ENCODE measurements at places on chromosomes 11 and 22.

DNA sequence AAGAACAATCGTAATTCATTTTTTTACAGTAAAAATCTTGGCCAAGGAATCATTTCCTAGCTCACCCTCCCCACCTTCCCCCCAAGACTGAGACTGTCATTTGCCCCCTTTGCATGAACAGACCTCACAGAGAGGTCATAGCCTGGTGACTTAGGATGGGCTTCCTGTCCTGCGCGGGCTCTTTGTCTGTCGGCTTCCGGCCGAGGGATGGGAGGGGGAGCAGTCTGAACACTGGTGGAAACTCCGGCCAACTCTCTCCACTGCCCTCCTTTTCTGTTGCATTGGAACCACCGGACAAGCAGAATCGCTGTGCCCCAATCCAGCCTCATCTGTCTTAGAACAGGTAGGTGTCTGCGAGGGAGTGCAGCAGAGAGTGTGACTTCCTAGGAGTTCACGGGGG lies 41.7 kb downstream of the TEAD1 start:
- no peak for DNase-seq

- DNase-seq: no peak
Measured at GRCh38 chr11:67347964-67348749, 5.2 kb downstream of the POLD4 start.

DNA sequence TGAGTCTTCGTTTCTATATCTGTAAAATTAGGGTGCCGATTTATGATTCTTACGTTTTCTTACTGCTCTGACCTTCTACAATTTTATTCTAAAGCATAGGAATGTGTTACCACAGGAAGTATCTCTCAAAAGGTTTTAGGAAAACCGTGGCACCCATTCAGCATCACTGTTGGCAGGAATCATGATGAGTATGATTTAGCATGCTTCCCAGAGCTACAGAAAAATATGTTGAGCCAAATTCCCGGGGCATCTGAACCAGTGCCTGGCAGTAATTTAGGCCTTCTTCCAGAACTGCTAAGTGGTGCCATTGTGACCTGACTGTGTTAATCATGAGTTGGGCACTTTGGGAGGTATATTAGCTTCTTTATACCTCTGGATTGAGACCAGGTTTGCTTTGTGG lies 605.0 kb upstream of the RAG2 start:
- no peak for DNase-seq

- no peak for DNase-seq
Measured at GRCh38 chr22:36726007-36726380, 22.4 kb upstream of the CACNG2 start.

GRCh38 chr11:27699242-27699925 lies 871 bp downstream of the BDNF start:
- no peak for DNase-seq

- no peak for DNase-seq
Measured at GRCh38 chr11:120715239-120715638, 203.7 kb downstream of the GRIK4 start.

GRCh38 chr11:84884836-84885235 lies 742.3 kb downstream of the DLG2 start:
- no peak for DNase-seq

GRCh38 chr11:127044535-127044934 lies 44.0 kb upstream of the KIRREL3 start:
- no peak for DNase-seq

GRCh38 chr11:126988655-126989054 lies 11.9 kb downstream of the KIRREL3 start:
- DNase-seq: no peak

DNA sequence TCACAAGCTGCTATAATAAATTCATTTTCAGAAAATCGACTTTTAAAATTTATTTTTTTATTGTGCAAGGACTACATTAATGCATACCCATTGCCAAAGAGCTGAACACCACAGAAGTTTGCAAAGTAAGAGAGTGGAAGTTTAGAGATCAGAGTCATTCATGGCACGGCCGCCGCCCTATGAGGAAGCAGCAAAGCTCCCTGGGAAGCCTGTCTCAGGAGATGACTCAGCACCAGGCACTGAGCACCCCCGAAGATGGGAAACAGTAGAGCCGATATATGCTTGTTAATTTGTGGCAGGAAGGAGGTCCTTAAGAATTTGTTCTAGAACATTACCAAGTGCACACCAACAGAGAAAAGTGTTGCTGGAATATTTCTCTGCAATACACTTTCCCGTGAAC lies 693.7 kb downstream of the OPCML start:
- no peak for DNase-seq

- DNase-seq: no peak
Measured at GRCh38 chr11:86062719-86063118, 6.2 kb downstream of the PICALM start.

DNA sequence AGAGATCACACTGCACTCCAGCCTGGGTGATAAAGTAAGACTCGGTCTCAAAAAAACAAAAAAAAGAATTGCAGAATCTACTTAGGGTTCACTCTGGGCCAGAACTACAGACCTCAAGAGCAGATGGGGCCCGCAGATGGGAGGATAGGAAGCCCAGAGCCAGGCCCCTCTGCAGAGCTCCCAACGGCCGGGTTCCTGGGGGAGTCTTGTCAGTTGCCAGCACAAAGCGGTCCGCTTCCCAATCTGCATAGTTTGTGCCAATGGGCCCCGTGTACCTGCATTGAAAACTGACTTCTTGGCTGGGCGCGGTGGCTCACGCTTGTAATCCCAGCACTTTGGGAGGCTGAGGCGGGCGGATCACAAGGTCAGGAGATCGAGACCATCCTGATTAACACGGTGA lies 1.7 kb upstream of the CHID1 start:
- no peak for DNase-seq

DNA sequence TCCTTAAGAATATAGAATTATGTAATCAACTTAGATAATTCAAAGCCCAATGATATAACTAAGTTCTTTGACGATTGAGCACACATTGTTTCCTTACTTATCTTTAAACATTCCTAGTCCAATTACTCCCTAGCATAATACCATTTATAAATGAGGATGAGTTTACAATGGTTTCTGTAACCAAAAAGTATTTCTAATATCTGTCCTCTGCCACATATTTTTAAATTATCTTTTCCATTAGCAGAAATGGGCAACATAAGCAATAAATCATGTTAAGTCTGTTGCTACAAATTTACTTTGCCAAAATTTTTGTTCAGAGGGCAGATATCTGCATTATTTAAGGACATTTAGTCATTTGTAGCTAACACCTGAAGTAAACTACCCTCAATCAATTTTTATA lies 6.7 kb downstream of the CREBZF start:
- DNase-seq: no peak

GRCh38 chr11:6655790-6656583 lies at the start of gene DCHS1:
TSS of gene DCHS1 (minus strand) at chr11:6655809. CDS start at chr11:6641613, 14,196 bp downstream.
- no peak for DNase-seq

GRCh38 chr11:128297091-128297651 lies 290.2 kb downstream of the ETS1 start:
- no peak for DNase-seq

GRCh38 chr22:37990301-37990700 lies 5.9 kb upstream of the SOX10 start:
- DNase-seq: no peak

DNA sequence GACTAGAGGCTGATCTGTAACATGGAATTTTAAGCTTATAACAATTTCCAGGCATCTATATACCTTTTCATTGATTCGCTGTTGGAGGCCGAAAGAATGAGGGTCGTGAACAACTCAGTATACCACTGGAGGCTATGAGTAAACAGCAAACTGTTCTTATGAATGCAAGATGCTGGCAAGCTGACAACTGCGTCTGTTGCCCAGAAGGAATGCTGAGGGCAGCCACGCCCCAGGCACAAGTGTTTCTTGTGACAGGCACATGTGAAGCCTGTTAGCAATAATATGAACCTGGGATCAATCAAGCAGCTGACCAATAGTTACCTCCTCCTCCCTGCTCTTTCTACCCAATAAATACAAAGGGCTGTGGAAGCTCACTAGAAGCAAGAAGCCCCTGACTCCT lies 15.3 kb downstream of the RTCB start:
- no peak for DNase-seq

GRCh38 chr11:102456381-102456780 lies 3.8 kb upstream of the TMEM123 start:
- no peak for DNase-seq

DNA sequence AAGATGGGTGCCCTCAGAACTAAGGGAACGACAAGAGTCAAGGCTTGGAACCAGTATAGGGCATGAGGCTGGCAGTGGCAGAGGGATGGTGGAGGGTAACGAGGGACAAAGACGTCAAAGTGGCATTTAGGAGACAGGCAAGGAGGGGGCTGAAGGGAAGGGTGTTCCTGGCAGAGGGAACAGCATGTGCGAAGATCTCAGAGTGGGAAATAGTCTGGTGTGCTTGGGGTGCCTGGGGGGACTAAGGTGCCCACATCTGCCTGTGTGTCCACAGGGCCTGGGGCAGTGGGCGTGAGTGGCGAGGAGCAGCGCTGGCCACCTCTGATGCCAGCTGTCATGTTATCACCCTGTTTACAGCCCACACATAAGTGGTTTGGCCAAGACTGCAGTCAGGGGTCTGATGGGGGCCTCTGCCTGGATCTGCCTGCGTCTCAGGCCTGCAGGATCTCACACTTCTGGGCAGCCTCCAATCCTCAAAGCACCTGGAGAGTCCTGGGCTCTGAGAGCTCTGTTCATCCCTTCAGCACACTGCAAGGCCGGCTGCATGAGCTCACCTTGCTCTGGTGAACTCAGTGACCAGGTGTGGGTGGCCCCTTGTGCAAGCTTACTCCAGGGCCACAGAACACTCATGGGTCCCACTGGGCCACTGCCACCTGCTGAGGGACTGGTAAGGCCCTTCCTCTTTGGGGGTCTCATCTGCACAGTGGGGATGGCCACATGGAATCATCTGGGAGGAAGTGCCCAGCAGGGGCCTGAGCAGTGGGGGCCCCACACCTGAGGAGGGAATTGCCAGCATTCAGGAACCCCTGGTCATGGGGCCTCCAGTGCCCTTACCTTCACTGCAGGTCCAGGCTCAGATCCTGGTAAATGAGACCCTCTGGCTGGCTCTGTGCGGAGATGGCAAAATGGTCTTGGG lies 89.7 kb upstream of the SHISAL1 start:
- no peak for DNase-seq

GRCh38 chr22:40478338-40479125 lies 108.1 kb downstream of the SGSM3 start:
- no peak for DNase-seq

GRCh38 chr11:128477811-128478210 lies 109.5 kb downstream of the ETS1 start:
- DNase-seq: no peak

DNA sequence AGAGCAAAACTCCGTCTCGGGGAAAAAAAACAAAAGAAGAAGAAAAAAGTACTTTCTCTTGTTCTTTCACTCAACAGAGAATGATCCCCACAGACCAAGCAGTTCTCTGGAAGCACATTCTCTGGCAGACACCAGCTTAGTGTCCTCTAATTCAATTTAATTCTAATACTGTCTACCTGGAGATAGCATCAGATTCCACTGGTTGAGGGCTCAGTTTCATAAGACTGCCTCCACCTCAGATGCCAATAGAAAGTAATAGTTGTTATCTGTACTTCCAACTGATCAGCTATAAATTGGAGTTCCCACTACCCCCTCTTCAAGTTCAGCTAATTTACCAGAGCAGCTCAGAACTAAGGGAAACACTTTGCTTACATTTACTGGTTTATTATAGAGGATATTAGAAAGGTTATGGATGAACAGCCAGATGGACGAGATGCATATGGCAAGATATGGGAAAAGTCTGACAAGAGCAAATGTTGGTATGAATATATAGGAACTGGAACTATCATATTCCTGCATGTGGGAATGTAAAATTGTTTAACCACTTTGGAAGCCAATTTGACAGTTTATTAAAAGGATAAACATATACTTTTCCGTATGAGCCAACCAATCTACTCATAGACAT lies 64.3 kb downstream of the TMEM135 start:
- DNase-seq: no peak

- DNase-seq: no peak
Measured at GRCh38 chr11:43699870-43700269, 19.3 kb downstream of the HSD17B12 start.

- DNase-seq: no peak
Measured at GRCh38 chr22:40210818-40211217, 33.1 kb downstream of the TNRC6B start.

DNA sequence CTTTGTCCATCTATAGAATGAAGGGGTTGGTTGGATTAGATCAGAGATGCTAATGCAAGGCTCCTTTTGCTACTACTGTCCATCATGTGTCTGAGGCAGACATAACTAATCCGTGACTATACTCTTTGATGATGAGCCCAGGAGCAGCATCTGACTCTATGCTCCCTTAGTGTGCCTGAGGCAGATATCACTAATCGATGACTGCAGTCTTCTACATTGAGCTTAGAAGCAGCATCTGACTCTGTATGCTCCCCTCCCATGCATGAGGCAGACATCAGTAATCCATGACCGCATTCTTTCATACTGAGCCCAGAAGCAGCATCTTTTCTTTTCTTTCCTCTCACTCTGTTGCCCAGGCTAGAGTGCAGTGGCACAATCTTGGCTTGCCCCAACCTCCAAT lies 4.2 kb downstream of the TCN2 start:
- no peak for DNase-seq

DNA sequence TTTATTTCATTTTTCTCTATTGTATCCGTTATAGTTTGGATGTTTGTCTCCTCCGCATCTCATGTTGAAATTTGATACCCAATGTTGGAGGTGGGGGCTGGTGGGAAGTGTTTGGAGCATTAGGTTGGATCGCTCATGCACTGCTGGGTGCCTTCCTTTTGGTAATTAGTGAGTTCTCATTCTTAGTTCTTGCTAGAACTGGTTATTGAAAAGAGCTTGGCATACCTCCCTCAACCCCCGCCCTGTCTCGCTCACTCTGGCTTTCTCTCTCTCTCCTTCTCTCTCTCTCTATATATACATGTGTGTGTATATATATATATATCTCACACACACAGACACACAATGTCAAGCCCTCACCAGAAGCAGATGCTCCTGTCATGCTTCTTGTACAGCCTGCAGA lies 978.7 kb downstream of the DLG2 start:
- no peak for DNase-seq

DNA sequence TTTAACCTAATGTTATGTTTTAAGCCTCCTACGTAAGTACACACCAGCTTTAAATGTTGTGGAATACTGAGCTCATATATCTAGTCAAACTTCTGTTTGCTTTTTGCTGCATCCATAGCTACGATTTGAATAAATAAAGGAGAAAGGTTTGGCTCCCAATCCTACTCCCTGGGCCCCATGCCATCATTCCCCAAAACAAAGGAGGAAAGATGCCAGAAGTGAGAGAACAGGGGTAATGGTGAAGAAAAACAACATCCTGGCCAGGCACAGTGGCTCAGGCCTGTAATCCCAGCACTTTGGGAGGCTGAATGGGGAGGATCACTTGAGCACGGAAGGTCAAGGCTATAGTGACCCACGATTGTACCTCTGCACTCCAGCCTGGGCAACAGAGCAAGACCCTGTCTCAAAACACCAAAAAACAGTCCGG lies 26.5 kb downstream of the SCGB1A1 start:
- DNase-seq: no peak

GRCh38 chr11:59845399-59845798 lies at the start of gene CBLIF:
TSS of gene CBLIF (minus strand) at chr11:59845499. CDS start at chr11:59845453, 46 bp downstream.
- DNase-seq: no peak

GRCh38 chr22:21866833-21867527 lies 465 bp downstream of the MAPK1 start:
- no peak for DNase-seq
